Renal cortical epithelial cell (primary cell): ENCODE measurements at places on chromosomes 5 and 9.

DNA sequence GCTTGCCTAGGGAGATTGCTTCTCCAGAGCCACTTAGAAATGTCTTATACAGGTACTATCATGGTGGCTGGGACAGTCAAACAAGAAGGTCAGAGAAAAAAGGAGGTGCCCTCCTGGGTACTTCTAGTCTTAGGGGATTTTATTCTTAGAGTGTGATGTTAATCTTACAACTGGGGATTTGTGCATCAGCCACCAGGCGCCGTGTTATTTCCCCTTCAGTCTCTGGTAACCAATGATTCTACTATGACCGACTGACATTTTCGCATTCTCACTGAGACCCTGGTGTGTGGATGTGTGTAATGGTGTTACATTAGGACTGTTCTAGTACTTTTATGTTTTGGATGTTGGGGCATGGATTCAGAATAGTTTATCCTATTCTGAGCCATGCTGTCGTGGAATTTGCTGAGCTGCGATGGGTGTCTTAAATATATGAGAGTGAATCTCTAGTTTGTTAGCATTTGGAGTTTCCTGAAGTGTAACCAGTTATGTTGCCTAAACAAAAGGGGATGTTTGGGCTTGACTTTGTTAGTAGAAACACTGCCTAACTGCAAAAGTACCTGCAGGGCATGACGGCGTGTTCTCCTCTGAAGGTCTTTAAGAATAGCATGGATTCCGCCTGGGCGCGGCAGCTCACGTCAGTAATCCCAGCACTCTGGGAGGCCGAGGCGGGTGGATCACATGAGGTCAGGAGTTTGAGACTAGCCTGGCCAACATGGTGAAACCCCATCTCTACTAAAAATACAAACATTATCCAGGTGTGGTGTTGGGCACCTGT, 175.2 kb upstream of the DAP start:
- no peak for DNase-seq

DNA sequence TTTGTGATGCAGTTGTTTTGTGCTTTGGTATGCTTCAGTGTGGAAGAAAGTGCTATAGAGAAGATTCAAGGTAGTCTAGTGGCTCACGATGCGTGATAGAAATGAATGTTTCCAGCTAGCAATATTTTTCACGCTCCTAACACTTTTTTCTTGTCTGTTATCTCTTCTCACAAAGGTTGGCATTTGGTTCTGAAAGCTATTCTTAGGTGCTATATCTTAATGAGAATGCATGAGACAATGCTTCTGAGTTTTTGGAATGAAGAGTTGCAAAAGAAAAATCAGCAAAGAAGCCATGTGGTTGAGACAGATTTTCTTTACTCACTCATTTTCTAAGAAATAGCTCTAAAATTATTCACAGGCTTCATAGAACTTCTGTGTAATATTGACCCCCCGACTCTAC, 122.6 kb downstream of the PDE8B start:
- no peak for DNase-seq

DNA sequence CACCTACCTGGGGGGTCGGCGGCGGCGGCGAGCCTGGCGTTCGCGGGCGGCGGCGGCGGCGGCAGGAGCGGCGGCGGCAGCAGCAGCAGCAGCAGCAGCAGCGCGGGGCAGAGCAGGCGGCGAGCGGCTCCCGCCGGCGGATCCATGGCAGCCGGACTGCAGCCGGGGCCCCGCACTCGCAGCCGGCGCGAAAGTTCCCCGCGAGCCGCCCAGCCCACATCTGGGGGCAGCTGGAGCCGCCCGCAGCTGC, 153 bp downstream of the ADAMTS2 start:
- DNase-seq, result no peak

- peak; percentile 91 for DNase-seq
Observed at GRCh38 chr5:96702503-96703383, 40.6 kb downstream of the CAST start.

- DNase-seq, result peak; percentile 85
Observed at GRCh38 chr5:181170996-181171395, 23.6 kb downstream of the OR2V2 start.

DNA sequence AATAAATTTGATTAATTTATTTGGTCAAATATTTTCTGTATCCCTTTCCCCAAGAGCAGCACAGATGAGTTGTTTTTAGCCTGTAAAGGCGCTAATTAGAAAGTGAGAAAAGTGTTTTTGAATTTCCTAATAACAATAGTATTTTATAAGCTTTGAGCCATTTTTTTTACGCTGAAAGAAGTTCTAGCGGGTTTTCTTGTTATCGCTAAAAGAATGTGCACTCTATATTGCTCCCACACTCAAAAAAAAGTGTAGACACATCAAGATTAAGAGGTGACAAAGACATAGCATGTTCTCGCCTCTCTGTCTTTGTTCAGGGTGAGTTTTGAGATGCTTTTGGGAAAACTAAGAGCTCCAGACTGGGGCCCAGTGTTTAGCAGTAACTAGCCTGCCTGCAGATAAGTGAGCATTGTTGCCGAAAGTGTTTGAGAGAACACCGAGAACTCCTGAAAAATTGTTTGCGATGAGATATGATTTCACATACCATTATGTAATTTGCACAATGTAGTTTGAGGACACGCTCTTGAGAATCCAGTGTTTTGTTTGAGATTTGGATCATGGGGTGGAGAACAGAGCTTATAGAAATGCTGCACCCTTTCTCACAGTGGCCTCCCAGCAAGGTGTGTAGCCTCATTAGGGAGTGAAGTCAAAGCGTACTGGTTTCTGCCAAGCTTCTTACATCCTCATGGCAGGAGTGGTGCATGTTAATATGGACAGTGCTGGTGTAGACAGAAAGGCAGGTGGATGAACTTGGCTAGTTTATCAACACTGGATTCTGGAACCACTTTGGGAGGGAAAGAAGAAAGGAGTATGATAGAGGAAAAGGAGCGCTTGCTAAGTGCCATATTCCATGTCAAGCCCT, 1.5 kb downstream of the F2R start:
- DNase-seq, result no peak

GRCh38 chr5:79806741-79807140, 117.1 kb downstream of the CMYA5 start:
- DNase-seq, result no peak

DNA sequence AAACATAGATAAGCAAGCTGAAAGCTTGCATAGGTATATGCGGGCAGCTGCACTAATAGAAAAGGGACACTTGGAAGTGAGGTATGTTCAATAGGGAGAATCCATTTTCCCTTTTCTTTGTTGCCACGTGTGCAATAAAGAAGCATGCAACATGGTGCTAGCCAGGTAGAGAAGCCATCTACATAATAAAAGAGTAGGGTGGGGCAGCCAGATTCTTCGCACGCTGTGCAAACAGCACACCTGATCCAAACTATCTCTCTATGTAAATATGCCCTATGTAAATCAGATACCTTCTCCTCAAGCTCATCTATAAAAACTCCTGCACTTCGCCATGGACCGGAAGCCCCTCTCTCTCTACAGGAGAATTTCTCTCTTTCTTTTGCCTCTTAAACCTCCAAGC, 91.9 kb upstream of the C9orf72 start:
- DNase-seq, result no peak

- DNase-seq, result no peak
Observed at GRCh38 chr5:41526699-41527098, 16.3 kb upstream of the PLCXD3 start.
